ENCODE measurements at places on chromosomes 12 and 14.

DNA sequence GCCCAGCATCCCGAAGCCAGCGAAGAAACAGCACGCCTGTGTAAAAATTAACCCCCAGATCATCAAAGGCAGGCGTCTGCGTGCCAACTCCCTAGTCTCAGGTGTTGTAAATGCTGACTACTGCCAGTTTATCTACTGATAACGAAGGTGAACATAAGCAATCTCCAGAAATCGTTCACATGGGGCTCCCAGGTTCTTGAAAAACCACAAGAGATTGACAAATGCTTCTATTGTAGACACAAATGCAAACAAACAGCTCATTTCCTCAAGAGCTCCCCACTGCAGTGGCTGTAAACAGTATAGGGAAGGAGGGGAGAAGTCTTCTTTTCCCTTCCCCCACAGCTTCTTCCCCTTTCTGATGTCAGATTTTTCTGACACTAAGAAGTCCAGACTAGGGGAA lies 5.3 kb upstream of the PLEKHG3 start:
- DNase-seq, result no peak

- no peak for DNase-seq
These were observed 15.8 kb upstream of the CPNE8 start for GRCh38 chr12:38921025-38921677.

DNA sequence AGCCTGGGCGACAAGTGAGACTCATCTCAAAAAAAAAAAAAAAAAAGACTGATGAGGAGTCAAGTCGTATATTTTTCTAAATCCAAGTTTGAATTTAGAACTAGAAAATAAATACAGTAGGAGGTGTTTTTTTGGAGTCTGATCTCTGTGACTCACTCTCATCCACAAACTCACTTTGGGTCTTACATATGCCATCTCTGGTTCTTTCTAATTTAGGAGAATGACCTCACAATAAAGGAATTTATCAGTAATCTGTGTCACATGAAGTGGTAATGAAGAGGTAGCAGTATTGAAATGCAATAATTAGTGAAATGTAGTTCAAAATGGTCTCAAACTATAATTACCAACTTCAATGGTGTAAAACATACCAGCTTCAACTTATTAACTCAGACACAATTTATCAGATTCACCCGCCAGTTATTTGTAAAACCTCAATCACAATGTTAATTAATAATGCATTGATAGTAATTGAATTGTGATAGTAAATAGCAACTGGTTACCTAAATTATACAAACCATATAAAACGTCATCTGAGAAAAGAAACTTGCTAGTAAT lies 4.4 kb upstream of the CFL2 start:
- DNase-seq, result no peak

DNA sequence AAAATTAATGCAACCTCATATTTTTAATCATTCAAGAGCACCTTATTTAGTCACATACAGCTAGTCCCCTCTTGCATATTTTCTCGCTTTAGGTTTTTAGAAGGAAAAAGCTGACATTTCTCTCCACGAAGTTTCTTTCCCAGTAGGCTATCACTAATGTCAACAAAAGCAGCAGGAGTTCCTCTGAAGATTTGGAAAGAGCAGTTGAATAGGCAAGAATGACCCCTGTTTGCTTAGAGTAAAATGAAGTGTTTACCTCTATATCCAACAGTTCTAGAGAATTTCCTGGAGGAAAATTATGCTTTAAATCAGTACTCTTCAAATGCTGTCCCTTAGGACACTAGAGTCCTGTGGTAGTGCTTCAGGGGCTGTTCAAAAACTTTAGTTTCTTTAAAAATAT lies 188.1 kb upstream of the PRKD1 start:
- no peak for DNase-seq

- no peak for DNase-seq
These were observed 103.3 kb upstream of the CRY1 start for GRCh38 chr12:107196681-107197080.

- no peak for DNase-seq
These were observed 67.3 kb upstream of the USP15 start for GRCh38 chr12:62192903-62193250.

DNA sequence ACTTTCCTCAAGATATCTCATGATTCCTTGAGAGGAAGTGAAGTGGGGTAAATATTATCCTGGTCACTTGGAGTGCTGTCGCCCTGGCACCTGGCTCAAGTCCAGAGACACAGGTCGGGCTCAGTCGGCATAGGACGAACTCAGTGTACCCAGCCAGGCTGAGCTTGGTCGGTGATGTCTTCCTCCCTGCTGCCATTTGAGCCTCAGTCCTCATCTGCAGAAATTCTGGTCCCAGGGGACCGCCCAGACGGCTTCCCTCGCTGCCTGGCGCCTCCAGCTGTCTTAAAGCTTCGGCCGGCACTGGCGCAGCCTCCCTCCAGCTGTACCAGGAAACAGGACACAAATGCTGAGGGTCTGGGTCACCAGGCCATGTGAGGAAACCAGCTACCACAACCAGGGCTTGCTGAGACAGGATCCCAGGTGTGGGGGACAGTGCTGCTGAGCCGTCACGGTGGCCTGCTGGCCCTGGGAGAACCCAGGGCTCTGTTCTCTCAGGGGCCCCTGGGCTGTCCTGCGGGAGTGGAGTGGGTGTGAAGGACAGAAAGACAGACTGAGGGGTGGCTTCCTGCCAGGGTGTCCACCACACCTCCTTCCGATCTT lies 5.0 kb upstream of the KLC1 start:
- DNase-seq, result no peak

DNA sequence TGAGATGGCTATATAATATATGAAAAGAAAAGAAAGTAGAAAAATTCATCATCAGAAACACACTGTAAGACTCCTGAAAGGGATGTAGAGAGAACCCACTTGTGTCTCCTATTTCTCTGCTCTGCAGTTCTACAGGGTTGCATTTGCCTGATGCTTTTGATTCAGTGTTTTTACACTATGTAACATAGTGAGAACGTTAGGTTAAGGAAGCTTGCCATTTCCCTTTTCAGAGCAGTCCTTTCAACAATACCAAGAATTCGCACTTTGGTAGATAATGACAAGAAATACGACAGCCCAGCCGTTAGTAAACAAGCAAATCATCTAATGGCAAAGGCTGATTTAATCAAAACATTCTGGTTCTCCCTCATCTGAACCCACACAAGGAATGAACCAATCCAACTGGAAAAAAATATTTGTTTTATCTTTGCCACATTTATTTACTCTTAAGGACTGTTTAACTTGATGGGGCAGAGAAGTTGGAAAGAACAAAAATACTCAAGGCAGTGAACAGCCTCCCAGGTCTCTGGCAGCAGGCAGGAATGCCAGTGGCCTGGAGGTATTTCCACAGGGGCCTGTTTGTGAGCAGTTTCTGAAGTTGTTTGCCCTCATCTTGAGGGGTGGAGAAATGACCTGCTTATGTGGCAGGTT lies 30.8 kb upstream of the SOCS2 start:
- DNase-seq, result no peak

Measured in hypothalamus (tissue), 51 donors.